H4 (cell line): ENCODE measurements at places on chromosomes 7 and 10. TPM values are rescaled to one million over a fixed set of nuclear protein-coding genes. Genes with fewer than 3 reads are reported as not detected.

DNA sequence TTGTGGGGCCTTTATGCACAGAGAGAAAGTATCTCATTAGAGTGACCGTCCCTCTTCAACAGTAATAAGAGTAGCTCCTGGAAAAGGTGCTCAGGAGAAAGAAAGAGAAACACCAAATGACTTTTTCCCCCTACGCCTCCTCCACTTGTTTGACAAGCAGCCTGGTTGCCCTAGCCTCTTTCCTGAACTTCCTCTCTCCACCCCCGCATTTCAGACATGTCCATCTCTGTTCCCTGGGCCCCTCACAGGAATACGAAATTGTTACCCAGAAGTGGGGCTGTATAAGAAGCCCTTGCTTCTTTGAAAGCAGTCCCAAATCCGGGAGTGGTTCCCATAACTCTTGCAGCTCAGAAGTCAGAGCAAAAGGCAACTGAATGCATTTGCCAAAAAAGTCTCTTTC lies 119.6 kb upstream of the ADO start:
- DNase-seq: no peak

GRCh38 chr10:67211680-67212079 lies 285.8 kb downstream of the LRRTM3 start:
- no peak for DNase-seq

The ITIH5 gene
- 0.10 and 0.29 TPM in 2 replicates for total RNA-seq

GRCh38 chr7:151009327-151010036 lies 14.8 kb downstream of the ATG9B start:
- DNase-seq: no peak

The BMPER gene
- total RNA-seq: 0.08 and 0.19 TPM in 2 replicates

The CLEC2L gene
- 0.08 TPM in 1 of 2 replicates, not detected in the other for total RNA-seq

The HTRA1 gene
- 62.5 and 63.4 TPM in 2 replicates for total RNA-seq

The ZP3 gene
- 0.97 and 1.7 TPM in 2 replicates for total RNA-seq

The CPN1 gene
- total RNA-seq: not detected in 2 replicates

- no peak for DNase-seq
Measured at GRCh38 chr10:43684292-43684559, 35.5 kb upstream of the ZNF32 start.

The C10orf67 gene
- total RNA-seq: not detected in 2 replicates

DNA sequence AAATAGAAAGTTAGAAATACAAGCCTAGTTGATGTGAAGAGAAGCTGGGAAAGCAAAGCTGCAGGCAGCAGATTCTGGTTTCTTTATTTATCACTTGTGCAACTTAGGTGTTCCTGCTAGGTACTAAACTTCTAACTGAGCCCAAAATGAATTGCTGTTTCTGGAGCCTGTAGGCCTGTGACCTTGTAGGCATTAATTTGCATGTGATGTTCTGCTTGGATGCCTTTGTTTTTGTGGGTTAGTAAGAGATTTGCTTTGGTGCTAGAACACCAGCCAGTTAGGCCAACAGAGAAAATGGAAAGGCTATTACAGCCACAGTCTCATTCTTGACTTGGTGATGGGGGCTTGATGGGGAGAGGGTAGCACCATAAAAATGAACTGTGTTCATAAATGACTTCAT lies 370.7 kb downstream of the PPP1R3A start:
- no peak for DNase-seq

The TSPAN15 gene
- total RNA-seq: not detected in 2 replicates

GRCh38 chr7:79471283-79471682 lies 17.8 kb upstream of the MAGI2 start:
- no peak for DNase-seq

DNA sequence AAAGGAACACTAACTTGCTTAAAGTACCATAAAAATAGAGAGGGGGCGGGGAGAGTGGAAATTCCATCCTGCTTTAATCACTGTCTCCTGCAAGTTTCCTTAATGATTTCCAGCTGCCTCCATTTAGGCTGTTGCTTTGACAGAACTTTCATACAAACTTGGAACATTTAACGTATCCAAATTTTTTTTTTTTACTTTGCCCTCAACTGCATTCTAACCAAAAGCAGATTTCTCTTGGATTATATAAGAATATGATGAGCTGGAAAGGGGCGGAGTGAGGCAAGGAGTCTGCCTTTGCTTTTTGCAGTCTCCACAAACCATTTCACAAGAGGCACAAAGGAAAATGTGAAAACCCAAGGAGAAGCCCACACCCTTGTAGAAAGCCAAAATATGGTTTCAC lies 46.6 kb upstream of the COL1A2 start:
- peak; percentile 37 for DNase-seq

DNA sequence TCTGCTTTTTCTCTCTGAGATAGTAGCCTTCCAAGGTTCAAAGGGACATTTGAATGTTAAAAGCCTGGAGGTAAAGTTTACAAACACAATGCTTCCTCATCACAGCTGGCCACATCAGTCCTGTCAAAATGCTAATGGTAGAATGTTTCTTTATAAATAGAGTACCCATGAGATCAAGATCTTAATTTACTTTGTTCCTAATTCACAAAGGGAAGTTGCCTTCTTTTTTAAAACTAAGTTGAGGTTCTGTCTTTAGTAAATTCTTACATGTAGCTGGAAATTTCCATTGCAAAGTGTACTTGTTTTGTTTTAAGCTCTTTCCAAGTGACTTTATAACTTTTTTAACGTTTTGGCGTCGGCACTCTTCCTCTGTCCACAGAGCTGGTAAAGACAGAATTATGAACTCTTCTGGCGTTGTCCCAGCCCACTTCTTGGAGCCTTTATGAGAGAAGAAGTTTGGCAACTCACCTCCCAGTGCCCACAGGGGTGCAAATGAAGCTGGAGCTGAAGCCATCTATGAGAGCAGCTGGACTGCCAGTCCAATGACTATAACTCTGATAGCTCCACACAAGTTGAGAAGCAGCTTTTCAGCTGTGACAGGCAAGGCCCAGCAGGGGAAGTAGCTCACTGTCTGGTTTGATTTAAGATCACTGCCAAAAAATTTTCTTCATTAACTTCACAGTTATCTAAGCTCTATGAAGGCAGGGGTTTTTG lies 23.3 kb downstream of the FZD1 start:
- DNase-seq: no peak

- no peak for DNase-seq
Measured at GRCh38 chr10:92689663-92690210, at the start of gene HHEX. HHEX (plus strand) TSS chr10:92689955; CDS start chr10:92689987, 32 bp downstream.

DNA sequence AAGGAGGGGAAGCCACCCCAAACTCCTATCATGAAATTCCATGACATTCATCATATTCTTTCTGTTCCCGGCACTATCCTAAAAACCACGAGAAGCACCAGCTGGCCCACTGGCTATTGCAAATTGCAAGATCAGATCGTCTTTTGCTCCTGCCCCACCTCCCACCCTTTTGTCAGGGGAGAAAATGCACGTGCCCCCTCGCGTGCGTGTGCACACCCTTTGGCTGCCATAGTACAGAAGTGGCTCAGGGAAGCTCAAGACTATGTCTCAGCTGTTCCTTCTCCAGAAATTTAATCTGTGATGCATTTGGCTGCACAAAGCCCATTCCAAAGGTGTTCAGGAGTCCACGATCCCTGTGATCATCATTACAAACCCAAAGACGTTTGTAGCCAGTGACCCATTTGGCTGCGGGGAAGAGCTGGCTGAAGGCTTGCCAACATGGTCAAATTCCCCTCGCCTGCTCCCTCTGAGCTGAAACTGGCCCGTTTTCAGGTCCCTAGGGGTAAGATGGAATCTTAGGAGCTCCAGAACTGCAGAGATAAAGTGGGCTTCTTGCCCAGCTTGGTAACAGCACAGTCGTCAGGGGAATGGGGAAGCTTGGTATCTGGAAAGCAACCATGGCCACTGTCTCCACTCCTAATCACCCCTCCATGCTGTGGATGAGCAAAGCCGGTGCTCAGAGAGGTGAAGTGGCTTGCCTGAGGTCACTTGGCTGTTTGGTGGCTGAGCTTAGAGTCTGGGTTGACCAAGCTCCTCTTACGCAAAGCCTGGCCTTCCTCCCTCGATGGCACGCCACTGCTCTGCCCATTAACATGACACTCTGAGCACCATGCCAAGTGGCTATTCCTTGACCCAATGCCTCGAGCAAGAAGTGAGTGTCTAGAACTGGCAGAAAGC lies 155.4 kb downstream of the NEURL1 start:
- DNase-seq: no peak

The ACTL6B gene
- not detected in 2 replicates for total RNA-seq

DNA sequence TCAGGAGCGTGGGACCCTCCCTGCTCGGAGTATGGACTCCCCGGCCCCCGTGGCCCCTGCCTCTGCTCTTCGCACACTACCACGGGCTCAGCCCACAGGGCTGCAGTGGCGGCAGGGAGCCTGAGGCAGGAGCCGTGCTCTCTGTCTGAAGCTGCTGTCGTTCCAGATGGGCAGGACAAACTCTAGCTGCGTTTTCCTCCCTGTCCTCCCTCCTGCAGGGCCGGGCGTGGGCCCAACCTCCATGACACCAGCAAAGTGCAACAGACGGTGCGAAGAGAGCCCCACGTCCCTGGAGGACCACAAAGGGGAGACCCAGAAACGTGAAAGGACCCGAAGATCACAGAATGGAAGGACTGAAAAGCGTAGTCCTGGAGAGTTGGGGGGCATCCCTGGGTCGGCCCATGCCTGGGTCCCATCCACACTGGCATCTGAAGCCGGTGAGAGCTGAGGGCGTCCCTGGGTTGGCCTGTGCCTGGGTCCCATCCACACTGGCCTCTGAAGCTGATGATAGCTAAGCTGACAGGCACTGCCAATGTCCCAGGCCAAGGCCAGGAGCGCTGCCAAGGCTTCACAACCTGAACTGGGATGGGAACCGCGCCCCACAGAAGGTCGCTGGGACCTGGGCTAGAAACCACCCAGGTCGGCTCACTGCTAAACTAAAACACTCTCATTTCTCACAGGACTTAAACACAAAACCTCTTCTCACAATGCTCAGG lies 267.0 kb downstream of the MAD1L1 start:
- DNase-seq: no peak

- DNase-seq: peak; percentile 35
Measured at GRCh38 chr10:30189238-30189580, 129.8 kb upstream of the JCAD start.
